ENCODE measurements at places on chromosomes 5 and 9. TPM values are rescaled to one million over a fixed set of nuclear protein-coding genes. Genes with fewer than 3 reads are reported as not detected.

DNA sequence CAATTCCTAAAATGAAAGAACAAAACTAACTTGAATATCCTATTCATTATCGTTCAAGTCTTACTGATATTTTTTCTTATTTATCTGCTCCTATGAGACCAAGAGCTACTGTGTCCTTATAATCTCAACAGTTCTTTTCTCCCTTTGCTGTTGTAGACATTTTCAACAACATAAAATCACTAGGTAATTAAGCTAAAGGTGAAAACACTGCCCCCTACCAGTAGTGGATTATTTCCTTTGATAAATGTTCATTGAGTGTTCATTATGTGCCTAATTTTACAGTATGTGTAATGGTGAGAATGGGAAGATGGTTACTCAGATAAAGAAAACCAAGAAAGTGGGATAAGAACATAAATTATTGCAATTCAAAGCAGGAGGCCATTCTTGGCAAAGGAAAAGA, 41.4 kb upstream of the PAPPA start:
- no peaks in the 10 kb centered on the region for H3K27me3 ChIP-seq
- H3K4me3 ChIP-seq = no peak overlapping the region
- no peaks in the 10 kb centered on the region for H3K4me1 ChIP-seq
- peak; percentile 29 for DNase-seq
- no peak overlapping the region for H3K27ac ChIP-seq

DNA sequence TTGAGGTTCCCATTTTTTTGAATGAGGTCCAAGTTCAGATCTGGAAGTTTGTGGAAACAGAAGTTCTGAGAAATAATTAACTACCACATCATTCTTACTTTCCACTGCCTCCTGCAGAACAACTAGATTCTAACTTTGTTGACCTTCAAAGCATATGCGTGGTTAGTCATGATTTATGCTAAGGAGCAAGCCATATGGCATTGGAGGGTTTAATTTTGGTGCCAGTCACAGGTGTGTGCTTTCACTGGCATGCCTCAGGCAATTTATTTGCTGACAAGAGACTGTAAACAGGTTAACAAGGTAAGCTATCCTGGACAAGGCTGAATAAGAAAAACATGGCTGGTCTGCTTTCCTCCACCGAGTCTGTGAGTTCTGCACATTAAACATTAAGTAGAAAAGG, 31.5 kb downstream of the HMHB1 start:
- H3K4me3 ChIP-seq = no peak overlapping the region
- no peak overlapping the region for H3K27ac ChIP-seq
- H3K4me1 ChIP-seq = no peaks in the 10 kb centered on the region
- H3K36me3 ChIP-seq = no peaks in the 10 kb centered on the region
- no peak for DNase-seq

DNA sequence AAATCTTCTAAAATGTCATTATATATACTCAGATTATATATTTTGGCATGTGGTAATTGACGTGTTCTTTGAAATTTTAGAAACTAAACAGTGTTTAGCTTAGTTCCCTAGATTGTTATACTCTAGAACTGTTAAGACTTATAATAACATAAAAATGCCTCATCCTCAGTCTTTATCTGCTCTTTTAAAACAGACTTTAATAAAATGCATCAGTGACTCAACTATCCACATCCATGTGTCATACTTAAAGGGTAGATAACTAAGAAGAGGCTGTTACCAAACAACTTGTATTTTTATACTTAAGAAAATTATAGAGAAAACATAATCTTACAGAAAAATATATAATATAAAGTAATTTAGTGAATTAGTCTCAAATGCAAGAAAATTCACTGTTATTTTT, 15.2 kb downstream of the NFIL3 start:
- no peaks in the 10 kb centered on the region for H3K4me1 ChIP-seq
- no peak for DNase-seq
- H3K4me3 ChIP-seq = no peak overlapping the region

DNA sequence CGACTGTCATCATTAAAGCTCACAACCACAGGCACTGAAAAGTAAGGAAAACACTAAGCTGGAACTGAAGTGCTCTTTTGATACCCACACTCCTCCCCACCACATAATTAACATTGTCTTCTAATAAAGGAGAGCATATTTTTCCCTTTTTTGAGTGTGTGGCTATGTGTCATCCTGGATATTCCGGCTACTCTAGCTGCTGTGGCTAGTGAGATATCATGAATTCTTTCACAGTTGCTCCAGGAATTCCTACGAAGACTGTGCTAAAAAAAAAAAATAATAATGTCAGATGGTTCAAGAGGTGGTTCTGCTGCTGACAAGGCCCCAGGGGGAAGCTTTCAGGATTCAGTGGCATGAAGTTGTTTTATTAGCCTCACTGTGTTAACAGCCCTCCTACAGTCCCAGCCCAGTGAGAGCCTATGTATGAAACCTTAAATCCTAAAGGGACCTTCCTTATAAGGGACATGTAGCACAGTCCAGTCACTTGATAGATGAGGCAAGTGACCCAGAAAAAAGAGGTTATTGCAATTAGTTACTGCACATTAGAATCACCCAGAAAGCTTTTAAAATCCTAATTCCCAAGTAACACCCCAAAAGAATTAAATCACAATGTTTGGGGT, 46.6 kb downstream of the TMEM252 start:
- H3K4me1 ChIP-seq = no peaks in the 10 kb centered on the region
- H3K4me3 ChIP-seq = no peak overlapping the region
- H3K27ac ChIP-seq = no peak overlapping the region
- DNase-seq = no peak
- peaks cover 79% of the 10 kb centered on the region for H3K27me3 ChIP-seq

- no peaks in the 10 kb centered on the region for H3K27me3 ChIP-seq
- no peaks in the 10 kb centered on the region for H3K36me3 ChIP-seq
- no peak for DNase-seq
- no peak overlapping the region for H3K27ac ChIP-seq
- no peak overlapping the region for H3K4me3 ChIP-seq
- H3K4me1 ChIP-seq = no peaks in the 10 kb centered on the region
Measured at GRCh38 chr9:91066042-91066415, 264.4 kb downstream of the SYK start.

DNA sequence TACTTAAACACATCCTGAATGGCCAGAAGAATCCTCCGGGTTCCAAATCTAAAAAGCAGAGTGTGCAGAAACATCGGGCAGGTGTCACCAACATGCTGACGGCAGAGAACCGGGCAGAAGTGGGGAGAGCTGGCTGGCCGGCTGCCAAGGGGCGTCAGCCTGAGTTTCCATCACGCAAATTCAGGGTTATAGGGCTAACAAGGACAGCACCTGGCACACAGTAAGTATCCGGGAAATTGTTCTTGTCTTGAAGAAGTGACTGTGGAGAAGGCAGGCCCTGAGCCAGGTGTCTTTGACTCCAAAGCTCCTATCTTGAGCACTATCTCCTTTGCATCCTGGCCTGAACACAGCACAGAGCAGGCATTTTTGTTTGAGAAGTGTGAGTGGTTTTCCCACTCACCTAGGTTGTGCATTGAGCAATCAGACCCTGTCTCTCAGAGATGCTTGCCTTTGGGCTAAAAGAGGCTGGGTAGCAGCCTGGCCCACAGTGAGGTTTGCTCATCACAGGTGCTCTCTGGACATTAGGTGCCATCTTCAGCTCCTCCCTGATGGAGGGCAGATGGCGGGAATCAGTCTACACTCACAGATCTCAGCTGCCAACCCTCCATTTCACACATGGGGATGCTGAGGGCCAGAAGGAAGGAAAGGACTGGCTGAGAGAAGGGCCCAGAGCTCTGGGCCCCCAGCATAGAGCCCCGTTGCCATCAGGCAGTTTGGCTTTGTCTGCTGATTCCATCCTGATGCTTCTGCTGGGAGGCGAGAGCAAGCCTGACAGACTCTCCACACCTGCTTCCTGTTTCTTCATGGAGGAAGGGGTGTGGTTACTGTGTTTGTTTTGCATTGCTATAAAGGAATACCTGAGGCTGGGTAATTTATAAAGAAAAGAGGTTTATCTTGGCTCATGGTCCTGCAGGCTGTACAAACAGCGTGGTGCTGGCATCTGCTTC, 52.8 kb downstream of the WHRN start:
- no peak overlapping the region for H3K27ac ChIP-seq
- DNase-seq = peak; percentile 32
- H3K36me3 ChIP-seq = no peaks in the 10 kb centered on the region
- peaks cover 20% of the 10 kb centered on the region for H3K4me1 ChIP-seq
- H3K4me3 ChIP-seq = no peak overlapping the region

GRCh38 chr5:78530342-78531096, 118.1 kb downstream of the LHFPL2 start:
- DNase-seq = no peak
- H3K27me3 ChIP-seq = no peaks in the 10 kb centered on the region
- H3K4me1 ChIP-seq = peaks cover 24% of the 10 kb centered on the region
- H3K4me3 ChIP-seq = no peak overlapping the region
- no peaks in the 10 kb centered on the region for H3K36me3 ChIP-seq
- no peak overlapping the region for H3K27ac ChIP-seq

GRCh38 chr9:133351908-133352634, 4.1 kb downstream of the RPL7A start:
- H3K4me3 ChIP-seq = no peak overlapping the region
- peak; percentile 91 for DNase-seq
- H3K36me3 ChIP-seq = peaks cover 39% of the 10 kb centered on the region

DNA sequence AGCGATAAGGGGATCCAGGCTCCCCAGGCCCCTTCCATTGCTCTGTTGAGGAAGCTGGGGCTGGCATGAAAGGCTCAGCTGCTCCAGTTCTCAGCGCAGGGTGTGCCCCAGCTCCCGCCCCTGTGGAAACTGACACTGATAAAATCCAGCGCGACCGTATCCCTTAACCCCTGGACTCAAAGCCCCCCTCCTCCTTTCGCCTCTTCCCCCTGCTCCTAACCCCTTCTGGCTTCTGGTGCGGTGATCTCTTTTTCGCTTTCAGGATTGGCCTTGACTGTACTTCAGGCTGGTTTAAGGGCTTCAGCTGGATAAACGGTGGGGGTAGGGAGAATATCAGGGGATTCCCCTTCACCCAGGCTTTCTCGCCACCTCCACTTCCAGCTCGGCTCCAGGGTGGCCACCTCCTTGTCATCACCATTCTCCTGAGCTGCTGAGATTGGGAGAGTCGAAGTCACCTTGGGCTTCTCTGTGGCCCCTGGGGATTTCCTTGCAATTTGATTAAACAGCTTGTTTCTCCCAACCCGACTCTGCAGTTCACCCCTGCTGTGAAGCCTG, 843 bp downstream of the BSPRY start:
- no peak overlapping the region for H3K27ac ChIP-seq
- DNase-seq = no peak
- H3K27me3 ChIP-seq = peaks cover 28% of the 10 kb centered on the region

DNA sequence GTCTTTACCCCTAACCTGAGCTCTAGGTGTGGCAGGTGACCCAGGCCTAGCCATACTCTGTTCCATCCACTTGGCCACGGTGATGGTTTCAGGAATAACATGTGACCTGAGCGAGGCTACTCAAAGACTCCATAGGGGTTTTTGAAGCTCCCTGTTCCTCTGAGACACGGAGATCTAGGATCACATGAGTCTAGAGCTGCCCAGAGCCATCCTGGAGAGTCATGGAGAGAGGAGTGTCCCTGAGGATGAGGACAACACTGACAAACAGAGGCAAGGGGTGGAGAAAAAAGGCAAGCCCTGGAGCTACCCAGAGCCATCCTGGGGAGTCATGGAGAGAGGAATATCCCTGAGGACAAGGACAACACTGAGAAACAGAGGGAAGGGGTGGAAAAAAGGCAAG, 29.5 kb upstream of the PCA3 start:
- H3K36me3 ChIP-seq = no peaks in the 10 kb centered on the region
- H3K4me3 ChIP-seq = no peak overlapping the region
- no peaks in the 10 kb centered on the region for H3K4me1 ChIP-seq
- no peak overlapping the region for H3K27ac ChIP-seq
- H3K27me3 ChIP-seq = no peaks in the 10 kb centered on the region
- no peak for DNase-seq

S100Z gene
- not detected for total RNA-seq

PRSS3 gene
- total RNA-seq = 2.5 TPM

RMRP gene
- 8,626 TPM for total RNA-seq

USP20 gene
- total RNA-seq = 12.0 TPM
